ENCODE measurements at places on chromosomes 7 and 10. TPM values are rescaled to one million over a fixed set of nuclear protein-coding genes. Genes with fewer than 3 reads are reported as not detected.

GRCh38 chr10:88851706-88852105, at the start of gene ANKRD22:
ANKRD22 (minus strand) TSS chr10:88851844; CDS start chr10:88851607, 237 bp downstream.
- no peak for DNase-seq

DNA sequence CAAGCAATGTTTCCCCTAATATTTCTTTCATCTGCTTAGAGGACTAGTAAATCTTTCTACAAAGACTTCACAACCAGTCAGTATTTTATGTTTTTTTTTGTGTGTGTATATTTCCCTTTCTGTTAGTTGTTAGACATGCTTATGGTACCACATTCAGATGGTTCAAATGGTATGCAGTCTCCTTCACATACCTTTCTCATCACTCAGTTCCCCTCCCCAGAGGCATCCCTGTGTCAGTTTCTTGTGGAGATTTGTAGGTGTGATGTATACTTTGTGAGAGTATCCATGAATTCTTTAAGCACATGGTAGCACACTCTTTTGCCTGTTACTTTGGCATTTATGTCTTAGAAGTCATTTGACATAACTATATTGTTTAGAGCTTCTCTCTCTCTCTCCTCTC, 4.4 kb downstream of the ZNF485 start:
- DNase-seq, result no peak

DNA sequence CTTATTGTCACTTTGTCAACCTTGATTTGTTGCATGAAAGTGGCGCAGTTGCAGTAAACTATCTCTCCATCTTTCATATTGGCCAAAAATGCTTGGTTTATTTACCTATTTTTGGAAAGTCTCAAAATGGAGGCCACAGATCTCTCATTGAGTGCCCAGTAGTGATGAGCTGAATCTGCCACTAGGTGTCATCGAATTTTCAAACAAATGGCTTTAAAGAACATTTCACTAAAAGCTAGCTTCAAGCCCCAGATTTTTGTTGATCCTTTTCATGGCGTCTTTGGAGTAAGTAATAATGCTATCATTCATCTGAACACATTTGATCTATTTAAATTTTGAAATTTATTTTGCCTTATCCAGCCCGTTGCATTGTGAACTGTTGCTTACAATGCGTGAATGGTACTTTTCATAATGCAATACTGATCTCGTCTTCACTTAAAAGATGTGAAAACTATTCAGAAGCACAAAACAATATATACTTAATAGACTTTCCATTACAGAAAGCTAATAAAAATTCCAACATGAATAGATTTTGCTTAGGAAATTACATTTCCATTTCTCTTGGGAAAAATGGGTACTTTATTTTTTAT, 236.2 kb downstream of the DNAJB9 start:
- no peak for DNase-seq

DNA sequence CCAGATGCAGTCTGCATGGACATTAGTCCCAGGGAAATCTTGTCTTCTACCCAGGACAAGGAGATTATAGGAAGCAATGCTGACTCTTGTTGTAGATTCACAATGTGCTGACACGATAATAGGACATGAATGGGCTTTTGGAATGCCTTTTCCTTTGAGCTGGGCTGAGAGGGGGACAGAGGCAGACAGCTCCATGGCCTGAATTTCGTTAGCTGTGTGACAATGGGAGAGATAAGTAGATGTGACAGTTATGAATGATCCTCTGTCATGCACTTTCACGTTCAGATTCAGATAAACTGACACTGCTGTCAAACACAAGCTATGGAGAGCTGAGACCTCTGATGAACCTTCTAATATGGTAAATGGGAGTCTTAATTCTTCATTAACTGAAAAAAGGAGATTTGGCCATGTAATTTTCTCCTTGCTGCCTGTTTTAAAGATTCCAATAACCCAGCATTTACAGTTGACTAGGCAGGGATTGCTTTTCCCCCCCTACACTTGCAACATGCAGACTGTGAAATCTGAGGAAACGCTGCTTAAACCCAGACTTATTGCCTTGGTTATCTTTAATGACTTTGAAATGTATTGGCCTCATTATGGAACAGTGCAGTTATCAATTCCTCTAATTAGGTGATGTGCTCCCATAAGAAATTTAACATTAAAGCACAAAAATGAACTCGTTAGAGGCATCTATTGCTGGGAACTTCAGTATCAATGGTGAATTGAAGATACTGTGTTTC, 669.3 kb downstream of the AUTS2 start:
- DNase-seq, result no peak

- no peak for DNase-seq
These were observed 35.0 kb downstream of the SRI start for GRCh38 chr7:88184848-88185304.

MKLN1 gene
- total RNA-seq, result 15.6 TPM

LRIT1 gene
- not detected for total RNA-seq

EIF3A gene
- 81.2 TPM for total RNA-seq

TAS2R41 gene
- total RNA-seq, result not detected

PLPP4 gene
- total RNA-seq, result 11.1 TPM

STEAP2 gene
- total RNA-seq, result 0.05 TPM

Data from glomerular endothelial cell (primary cell).